Chondrocyte (in vitro differentiated cells): ENCODE measurements at places on chromosomes 1 and 21. TPM values are rescaled to one million over a fixed set of nuclear protein-coding genes. Genes with fewer than 3 reads are reported as not detected.
A peak's percentile ranks its signal among the peaks of the same experiment; 100 is the strongest.

- peaks cover under 1% of the 10 kb centered on the region for H3K4me1 ChIP-seq
- H3K27me3 ChIP-seq, result peaks cover 34% of the 10 kb centered on the region
- H3K4me3 ChIP-seq, result no peak overlapping the region
These were observed 6.4 kb downstream of the NPR1 start for GRCh38 chr1:153684892-153685291.

DNA sequence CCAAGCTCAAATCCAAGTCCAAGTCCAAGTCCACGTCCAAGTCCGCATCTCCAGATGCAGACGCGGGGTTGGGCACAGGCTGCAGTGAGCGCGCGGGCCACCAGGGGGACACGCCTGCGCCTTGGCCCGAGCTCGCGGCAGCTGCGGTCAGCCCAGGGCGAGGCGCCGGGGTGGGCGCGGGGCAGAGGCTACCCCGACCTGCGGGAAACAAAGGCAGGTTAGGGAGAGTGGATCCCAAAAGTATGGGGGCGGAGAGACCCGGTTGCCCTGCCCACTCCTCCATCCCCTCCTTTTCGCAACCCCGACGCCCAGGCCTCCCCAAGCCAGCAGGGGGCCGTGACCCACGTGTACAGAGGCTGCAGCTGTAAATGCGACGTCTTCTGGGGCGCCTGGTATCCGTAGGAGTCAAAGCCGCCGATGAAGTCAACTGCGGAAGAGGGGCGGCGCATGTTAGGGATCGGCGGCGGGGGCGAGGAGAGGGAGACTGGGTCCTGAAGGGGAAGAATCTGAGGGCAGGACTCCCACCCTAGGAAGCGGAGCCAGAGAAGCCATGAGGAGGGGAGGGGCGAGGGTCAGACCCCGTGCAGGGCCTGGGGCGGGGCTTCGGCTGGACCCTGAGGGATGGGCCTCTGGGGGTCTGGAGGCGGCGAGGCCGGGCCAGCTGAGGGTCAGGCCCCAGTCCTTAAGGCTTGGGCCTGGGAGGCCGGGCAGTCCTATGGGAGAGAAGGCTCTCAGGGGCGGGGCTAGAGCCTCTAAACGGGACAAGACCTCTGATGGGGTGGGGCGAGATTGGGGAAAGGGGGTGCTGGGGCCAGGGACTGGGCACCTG, 58.0 kb downstream of the NKAIN1 start:
- H3K4me3 ChIP-seq, result peak overlapping the region; percentile 52
- DNase-seq, result no peak
- peaks cover 8% of the 10 kb centered on the region for H3K4me1 ChIP-seq
- H3K36me3 ChIP-seq, result no peaks in the 10 kb centered on the region
- H3K27ac ChIP-seq, result no peak overlapping the region

GRCh38 chr1:153120945-153121344, 7.6 kb upstream of the SPRR2F start:
- H3K4me1 ChIP-seq, result no peaks in the 10 kb centered on the region
- no peak for DNase-seq
- H3K36me3 ChIP-seq, result no peaks in the 10 kb centered on the region
- H3K27ac ChIP-seq, result no peak overlapping the region

GRCh38 chr1:24362982-24363614, 43.9 kb downstream of the GRHL3 start:
- H3K4me3 ChIP-seq, result no peak overlapping the region
- peak overlapping the region; percentile 71 for H3K27ac ChIP-seq
- DNase-seq, result no peak
- peaks cover 45% of the 10 kb centered on the region for H3K4me1 ChIP-seq

- no peak for DNase-seq
- H3K27me3 ChIP-seq, result peaks cover 58% of the 10 kb centered on the region
- no peaks in the 10 kb centered on the region for H3K4me1 ChIP-seq
- H3K4me3 ChIP-seq, result no peak overlapping the region
- no peak overlapping the region for H3K27ac ChIP-seq
- H3K36me3 ChIP-seq, result no peaks in the 10 kb centered on the region
These were observed 11.7 kb upstream of the EPHA8 start for GRCh38 chr1:22551591-22551990.

GRCh38 chr21:33940881-33941245, 25.3 kb upstream of the ATP5PO start:
- DNase-seq, result no peak
- peaks cover 6% of the 10 kb centered on the region for H3K36me3 ChIP-seq
- H3K4me3 ChIP-seq, result no peak overlapping the region
- no peak overlapping the region for H3K27ac ChIP-seq

The SLAMF9 gene
- total RNA-seq, result not detected in 3 replicates

The KCNQ4 gene
- 0.60 to 3.4 TPM (median 3.0 TPM) in 3 replicates for total RNA-seq

The OR2T35 gene
- not detected in 3 replicates for total RNA-seq
